Hepatocyte (in vitro differentiated cells): ENCODE measurements at places on chromosomes 2 and 18.

DNA sequence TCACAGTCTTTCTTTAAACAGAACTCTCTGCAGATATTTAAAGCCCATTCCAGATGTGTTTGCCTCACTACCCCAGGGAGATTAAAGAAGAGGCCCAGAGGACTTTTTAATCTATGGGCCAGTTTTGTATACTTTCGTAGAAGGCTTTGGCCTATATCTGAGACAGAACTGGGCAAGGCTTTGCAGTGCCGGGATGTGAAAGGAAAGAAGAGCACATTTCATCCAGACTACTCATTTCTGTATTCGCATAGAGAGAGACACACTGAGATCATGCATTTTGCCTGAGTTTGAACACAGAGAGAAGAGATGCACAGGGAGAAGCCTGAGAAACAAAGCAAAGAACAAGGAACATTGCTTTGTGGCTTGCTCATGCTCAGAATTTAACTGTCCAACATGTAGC, 54.9 kb upstream of the SLC5A7 start:
- DNase-seq, result no peak

DNA sequence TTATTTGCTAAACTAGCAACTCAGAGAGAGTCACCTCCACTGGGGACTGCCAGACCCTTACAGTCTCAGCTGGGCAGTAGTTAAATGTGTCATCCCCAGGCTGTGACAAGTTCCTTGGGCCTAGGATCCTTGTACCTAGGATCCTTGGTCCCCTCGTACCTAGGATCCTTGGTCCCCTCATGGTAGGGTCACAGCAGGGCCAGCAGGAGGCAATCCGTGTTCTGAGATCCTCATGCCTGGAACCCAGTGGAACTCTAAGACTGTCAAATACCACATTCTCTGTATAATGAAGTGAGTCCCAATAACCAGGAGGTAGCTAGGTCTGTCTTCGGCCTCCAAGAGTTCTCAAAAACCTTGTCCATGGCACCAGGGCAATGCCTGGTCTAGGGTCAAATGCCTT, 60.8 kb downstream of the LYPD6B start:
- DNase-seq, result no peak

DNA sequence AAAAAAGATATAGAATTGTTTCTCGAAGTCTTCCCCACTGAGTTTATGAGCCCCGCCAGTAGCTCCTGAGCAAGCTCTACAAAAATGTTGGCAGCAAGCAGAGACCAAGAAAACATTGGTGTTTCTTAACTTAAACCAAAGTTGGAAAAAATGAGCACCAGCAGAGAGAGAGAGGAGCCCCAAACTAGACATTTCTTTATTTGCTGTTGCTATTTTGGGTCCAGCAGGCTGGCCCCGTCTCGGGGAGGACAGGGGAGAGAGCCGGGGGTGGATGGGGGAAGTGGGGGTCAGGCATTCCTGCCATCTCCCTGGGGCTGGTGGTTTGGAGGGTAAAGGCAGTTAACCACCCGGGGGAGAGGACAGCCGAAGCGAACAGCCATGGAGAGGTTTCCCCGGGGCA, 113.0 kb downstream of the DYSF start:
- DNase-seq, result no peak

- no peak for DNase-seq
These were observed 63.2 kb upstream of the TPO start for GRCh38 chr2:1350111-1350510.

- DNase-seq, result no peak
These were observed 116.7 kb upstream of the AGAP1 start for GRCh38 chr2:235377176-235377575.

GRCh38 chr18:77042583-77042982, 90.0 kb downstream of the MBP start:
- DNase-seq, result no peak
